Fibroblast of skin of right quadriceps (primary cell): ENCODE measurements at places on chromosomes 2 and 18.

- no peak for DNase-seq
Observed at GRCh38 chr18:14936313-14936712, 188.3 kb downstream of the ANKRD30B start.

DNA sequence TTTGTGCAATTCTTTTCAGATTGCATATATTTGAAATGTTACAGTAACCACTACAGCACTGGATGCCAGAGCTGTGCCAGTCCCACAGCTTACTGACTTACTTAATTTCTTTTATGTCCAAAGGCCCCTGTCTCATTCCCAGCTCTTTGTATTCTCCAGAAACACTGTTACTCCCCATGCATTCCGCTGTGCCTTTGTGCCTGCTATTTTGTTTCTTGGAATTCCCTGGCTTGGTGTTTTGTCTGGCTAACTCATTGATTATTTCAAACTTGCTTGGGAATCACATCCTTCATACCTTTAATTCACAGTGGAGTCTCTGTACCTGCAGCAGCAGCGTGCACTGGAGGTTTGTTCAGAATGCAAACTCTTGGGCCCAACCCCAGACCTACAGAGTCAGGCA is 601.9 kb upstream of the DDX18 start:
- no peak for DNase-seq

GRCh38 chr2:199738727-199739412 is 112.1 kb downstream of the FTCDNL1 start:
- DNase-seq, result peak; percentile 84

GRCh38 chr2:176931588-176932563 is 280.7 kb upstream of the HNRNPA3 start:
- peak; percentile 72 for DNase-seq

- no peak for DNase-seq
Observed at GRCh38 chr18:48314690-48315089, 94.5 kb downstream of the ZBTB7C start.

- peak; percentile 7 for DNase-seq
Observed at GRCh38 chr2:201264472-201265173, 4.3 kb downstream of the CASP8 start.

DNA sequence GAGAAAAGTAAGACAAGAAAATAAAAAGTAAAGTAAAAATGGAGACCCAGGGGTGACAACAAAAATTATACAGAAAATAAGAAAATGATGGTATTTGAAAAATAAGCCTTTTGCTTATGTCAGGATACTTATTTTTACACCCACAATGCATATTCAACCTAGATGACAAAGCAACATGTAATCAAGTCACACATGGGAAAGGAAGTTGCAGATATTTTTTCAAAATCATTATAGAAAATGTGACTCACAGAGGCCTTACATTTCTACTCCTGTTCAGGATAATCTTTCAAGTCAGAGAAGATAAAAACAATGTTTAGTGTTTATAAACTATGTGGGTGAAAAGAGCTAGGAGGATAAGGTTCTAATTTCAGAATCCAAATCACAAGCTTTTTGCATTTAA is 275.3 kb upstream of the UBE2E3 start:
- peak; percentile 50 for DNase-seq

- DNase-seq, result no peak
Observed at GRCh38 chr2:152453129-152453911, 118.3 kb downstream of the FMNL2 start.

GRCh38 chr2:241855245-241855887 is 3.3 kb downstream of the PDCD1 start:
- no peak for DNase-seq

DNA sequence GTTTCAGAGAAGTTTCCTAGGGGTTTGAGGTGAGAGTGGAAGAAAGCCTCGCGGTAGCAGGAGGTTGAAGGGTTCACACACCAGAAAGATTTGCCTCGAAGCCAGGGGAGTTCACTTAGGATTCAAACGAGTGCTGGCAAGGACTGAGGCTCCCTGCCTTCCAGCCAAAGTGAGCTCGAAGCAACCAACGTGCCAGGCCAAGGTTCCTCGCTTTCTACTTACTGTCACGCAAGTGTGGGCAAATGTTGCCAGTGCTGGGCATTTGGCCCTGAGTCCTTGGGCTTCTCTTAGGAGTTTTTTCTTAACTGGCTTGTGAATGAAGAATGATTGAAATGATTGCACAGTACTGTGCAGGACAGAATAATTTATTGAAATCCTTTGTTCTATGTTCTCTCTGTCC is 53.6 kb downstream of the TMEM178A start:
- DNase-seq, result no peak

- DNase-seq, result peak; percentile 28
Observed at GRCh38 chr2:240983361-240983995, 14.9 kb upstream of the SNED1 start.

DNA sequence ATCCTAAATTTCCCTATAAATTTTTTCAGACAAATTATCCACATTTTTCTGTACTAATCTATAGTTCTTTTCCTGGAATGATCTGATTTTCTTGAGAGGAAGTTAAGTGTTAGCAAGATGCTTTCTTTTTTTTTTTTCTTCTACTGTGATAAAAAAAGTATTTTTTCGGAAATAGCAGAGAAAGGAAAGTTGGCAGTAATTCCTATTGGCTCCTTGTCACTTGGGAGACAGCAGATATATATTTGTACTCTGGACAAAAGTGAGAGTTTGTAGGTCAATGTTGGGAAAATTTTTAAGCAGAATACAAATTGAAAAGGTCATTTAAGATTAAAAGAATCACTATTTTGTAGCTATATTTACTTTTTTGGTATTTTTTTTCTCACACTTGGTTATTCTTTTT is 635.7 kb upstream of the NRXN1 start:
- no peak for DNase-seq

DNA sequence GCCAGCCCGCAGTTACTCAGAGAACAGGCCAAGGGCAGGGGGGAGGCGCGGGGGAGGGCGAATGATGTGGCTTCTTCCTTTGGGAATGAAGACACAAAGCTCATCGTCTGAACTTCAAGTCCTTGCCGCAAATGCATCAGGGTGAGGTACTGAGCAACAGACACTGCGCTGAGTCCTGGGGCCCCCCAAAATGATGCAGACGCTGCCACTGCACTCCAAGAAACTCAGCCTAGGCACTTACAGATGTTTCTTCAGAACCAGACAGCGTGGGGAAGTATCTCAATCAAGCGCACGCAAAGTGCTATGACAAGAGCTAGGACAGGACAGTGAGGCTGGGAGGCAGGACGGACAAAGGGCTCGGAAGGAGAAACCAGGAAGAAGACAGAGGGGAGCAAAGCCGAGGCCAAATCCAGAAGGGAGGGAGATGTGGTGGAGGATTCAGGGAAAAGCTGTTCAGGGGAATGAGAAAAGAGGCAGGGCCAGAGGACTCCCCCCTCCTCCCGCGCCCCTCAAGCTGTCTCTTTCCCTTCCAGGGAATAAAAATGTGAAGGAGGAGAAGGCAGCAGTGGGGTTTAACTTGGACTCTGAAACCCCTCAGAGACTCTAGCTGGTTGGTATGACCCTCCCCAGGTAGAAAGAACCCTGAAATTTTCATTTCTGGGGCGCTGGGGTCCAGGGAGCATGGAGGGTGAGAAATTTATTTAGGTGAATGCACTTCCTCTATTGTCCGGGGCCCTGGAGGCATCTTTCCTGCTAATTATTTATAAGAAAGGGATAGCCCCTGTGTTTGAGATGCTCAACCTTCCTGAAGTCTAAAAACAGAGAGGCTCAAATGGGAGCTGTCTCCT is 34.9 kb downstream of the CIB4 start:
- DNase-seq, result no peak

DNA sequence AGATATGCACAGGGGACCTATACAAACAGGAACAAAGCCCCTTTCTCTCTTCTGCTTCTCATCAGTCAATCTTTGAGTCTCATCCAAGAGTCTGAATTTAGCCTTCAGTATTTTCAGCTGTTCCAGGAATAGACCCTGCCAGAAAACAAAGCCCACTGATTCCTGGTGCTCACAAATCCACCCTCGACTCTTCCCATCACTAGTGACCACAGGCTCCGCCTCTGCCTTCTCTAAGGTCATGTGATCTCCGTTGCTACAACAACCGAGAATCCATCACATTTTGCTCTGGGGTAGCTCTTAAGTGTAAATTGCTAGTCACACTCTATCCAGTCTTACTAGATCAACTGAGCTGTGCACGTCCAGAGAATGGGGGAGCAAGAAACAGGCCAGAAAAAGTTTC is 46.4 kb upstream of the SPTBN1 start:
- no peak for DNase-seq

DNA sequence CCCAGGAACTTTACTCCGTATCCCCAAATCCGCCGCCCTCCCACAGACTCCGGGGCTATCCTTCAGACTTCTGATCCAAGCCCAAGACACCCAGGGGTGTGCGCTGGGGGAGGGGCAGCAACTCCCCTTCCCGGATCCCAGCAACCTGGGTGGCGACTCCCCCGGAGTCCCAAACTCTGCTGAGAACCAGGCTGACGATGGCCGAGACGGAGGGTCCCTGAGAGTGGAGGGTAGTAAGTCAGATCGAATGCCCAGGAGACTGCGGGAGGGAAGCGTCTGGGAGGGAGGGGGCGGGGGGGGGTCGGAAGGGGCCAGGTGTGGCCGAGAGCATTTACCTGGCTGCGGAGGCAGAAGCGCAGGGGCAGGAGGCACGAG is 7.0 kb upstream of the TNS1 start:
- DNase-seq, result no peak

GRCh38 chr2:164824872-164825271 is 16.8 kb downstream of the COBLL1 start:
- no peak for DNase-seq

GRCh38 chr2:225270053-225270452 is 129.5 kb upstream of the NYAP2 start:
- DNase-seq, result no peak

GRCh38 chr18:49178736-49179135 is 228.0 kb upstream of the SMAD7 start:
- DNase-seq, result peak; percentile 13

GRCh38 chr2:112665113-112665780 is 19.5 kb downstream of the SLC20A1 start:
- DNase-seq, result no peak

DNA sequence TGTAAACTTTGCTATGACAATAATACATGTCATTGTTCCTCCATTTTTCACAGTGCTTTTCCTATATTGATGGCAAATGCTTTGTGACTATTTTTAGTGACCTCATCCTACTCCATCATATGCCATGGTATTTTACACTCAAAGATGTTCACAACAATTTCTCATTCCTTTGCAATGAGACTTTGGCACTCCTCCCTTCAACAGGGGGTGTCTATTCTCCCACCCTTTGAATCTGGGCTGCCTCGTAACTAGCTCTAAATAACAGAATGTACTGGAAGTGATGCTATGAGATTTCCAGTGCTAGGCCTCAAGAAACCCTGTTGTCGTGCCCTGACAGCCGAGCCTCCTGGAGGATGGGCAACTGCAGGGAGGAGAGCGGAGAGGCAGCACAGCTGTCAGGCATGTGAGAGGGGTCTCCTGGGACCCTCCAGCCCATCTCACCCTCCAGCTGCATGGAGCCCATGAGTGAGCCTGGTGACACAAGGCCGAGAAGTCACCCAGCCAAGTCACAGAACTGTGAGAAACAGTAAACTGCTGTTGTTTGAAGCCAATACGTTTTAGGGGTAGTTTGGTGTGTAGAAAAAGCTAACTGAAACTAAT is 103.1 kb upstream of the APCDD1 start:
- DNase-seq, result peak; percentile 82

- no peak for DNase-seq
Observed at GRCh38 chr18:32934201-32934600, 161.4 kb upstream of the KLHL14 start.

DNA sequence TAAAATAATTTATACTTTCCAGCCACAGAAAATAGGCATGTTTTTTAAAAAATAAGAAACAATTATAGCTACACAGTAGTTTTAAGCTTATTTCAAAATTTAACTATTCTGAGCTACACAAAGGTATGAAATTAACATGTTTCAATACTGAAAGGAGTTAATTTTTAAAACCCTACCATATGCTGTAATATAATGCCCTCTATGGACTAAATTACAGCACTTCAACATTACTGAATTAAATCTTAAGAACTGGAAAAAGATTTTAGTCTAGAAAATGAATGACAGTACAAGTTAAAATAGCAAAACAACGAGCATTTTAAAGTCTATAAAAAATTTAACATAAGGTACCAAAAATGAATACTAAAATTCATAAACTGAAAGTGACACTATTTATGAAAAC is 36.3 kb downstream of the RTN4 start:
- no peak for DNase-seq

GRCh38 chr2:85938456-85938855 is 49.7 kb upstream of the ST3GAL5 start:
- no peak for DNase-seq

- no peak for DNase-seq
Observed at GRCh38 chr2:66170744-66171330, 264.1 kb upstream of the MEIS1 start.

DNA sequence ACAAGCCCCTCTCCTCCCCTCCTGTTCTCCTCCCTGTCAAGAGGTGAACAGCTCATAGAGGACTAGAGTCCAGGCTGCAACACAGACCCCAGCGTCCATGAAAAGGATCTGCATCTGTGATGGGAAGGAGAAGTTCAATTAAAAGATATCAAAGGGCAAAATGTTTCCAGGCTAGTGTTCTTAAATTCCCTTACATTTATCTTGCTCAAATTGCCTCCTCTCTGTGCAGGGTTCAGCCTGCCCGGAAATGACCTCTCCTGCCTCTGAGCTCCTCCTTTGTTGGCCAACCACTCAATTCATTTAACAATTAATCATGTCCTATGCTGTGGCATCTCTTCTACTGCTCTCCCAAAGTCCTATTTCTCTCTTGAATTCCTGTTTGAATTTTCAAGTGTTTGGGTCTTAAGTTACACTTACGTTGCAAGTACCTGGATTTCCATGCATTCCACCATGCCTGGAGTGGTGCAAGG is 105.3 kb downstream of the TSN start:
- no peak for DNase-seq

DNA sequence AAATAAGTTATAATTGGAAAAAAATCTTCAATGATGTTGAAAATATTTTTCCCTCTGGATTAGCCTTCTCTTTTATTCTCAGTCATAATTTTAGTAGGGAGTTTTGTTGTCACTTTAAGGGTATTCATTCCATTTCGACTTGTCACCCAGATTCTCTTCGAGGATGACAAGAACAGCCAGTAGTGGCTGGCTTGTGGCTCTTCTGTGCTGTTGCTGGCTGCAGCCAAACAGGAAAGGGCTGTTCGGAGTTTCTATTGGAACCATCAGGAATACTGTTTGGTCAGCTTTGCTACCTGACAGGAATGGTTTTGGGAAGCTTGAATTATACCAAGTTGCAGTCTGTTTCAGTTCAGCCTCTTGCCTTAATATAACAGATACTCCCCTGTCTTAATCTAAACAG is 41.6 kb downstream of the MGAT5 start:
- DNase-seq, result no peak

GRCh38 chr18:62335494-62335893 is 10.4 kb downstream of the TNFRSF11A start:
- no peak for DNase-seq
